SK-N-DZ (cell line): ENCODE measurements at places on chromosomes 6 and 20.

DNA sequence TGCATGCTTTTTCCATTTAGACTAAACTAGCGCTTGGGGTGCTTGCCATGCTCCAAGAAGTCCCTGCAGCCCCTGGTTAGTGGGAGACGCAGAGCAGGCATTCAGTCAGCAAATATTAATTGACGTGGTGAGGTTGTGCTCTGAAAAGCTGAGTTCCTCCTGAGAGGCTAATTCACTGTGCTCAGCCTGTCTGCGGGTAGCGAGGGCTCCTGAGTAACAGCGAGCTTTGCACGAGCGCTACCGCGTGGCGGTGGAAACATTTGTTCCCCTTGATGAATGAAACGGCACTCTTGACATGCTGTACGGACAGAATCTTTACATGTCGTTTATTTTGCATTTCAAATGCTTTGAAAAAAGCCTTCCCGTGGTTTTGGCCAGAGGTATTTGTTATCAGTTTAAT is 170.6 kb upstream of the AGPAT4 start:
- peak; percentile 76 for DNase-seq

- DNase-seq, result no peak
These were observed 162.4 kb downstream of the ID4 start for GRCh38 chr6:19999319-20000191.

- no peak for DNase-seq
These were observed 120.1 kb upstream of the PHACTR3 start for GRCh38 chr20:59484228-59484627.

DNA sequence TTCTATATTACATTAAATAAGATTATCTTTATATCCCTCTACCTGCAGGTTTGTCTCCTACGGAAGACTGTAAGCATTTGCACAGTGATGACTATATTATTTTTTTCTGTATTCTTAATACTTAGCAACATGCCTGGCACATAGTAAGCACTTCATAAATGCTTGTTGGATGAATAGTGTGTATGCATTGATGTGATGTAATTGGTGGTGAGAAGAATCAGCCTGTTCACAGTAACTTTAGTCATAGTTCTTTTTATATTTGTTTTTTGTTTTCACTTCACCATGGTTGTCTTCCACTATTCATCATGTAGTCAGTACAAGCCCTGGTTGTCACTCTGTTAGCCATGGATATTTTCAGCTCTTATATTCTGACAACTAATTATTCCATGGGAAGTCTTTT is 184.0 kb upstream of the FLRT3 start:
- DNase-seq, result no peak

- no peak for DNase-seq
These were observed 1.2 kb upstream of the PARD6B start for GRCh38 chr20:50729901-50730764.

GRCh38 chr20:47875297-47876025 is 90.2 kb upstream of the SULF2 start:
- no peak for DNase-seq

DNA sequence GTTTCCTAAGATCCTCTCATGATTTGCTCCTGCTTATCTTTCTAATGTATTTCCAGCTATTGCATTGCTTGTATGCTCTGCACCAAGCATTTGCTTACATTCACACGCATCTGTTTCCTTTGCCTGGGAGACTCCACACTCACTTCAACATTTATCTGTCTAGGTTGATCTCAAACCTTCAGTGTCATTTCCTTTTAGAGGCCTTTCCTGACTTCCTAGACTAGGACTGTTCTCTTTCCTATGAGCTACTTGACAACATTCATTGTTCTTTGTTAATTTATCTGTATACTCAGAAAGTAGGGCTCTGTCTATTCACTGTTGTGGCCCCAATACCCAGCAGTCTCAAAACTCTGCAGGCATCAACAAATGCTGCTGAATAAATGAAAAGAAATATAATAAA is 84.4 kb downstream of the WASF1 start:
- DNase-seq, result no peak

DNA sequence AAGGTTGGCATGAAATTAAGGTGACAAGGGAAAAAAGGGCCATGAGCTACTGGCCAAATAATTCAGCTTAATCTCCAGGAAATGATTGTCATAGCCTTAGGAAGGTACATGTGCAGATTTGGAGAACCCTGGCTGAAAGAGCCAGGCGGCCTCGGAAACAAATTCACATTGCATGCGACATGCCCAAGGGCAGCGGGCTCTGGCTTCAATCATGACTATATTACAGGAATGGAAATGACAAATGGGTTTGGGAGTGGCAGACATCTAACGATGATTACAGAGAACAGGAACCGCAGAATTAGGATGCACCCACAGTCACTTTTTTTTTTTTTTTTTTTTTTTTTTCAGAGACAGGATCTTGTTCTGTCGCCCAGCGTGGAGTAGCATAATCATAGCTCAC is 112.4 kb upstream of the SALL4 start:
- DNase-seq, result peak; percentile 97

GRCh38 chr6:87905101-87905641 is 142.5 kb upstream of the SPACA1 start:
- no peak for DNase-seq

GRCh38 chr6:107246249-107246971 is 131.1 kb upstream of the BEND3 start:
- DNase-seq, result no peak

- DNase-seq, result no peak
These were observed 174.0 kb downstream of the GJA10 start for GRCh38 chr6:90068264-90068663.

DNA sequence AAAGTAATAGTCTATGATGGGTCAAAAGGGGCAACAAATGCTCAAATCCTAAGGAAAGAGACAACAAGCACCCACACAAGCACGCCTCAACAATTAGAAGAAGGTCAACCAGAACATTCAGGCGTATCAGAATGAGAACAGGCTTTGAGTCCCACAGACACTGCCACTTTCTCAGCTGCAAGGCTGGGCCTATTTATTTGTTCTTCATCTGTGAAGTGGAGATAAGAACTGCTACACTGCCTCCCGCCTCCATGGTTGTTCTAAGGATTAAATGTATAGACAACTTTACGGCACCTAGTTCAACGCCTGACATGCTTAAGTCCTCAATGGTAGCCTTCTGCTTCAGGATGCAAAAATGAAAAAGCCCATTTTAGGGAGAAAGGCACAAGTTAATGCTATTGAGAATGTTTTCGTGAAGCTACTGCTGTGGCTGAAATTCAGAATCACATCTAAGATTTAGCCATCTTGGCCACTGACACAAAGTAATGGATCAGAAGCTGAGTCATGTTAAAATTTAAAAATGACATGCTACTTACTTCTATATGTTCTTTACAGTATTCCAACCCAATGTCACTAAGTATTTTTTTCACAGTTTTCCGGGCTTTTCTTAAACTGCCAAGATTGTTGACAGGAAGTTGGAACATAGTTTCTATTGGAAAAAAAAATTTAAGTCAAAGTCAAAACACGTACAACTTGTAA is 27.7 kb downstream of the ADNP start:
- DNase-seq, result no peak
